Pons (tissue), 1 donor: ENCODE measurements at places on chromosomes 7 and 10.

DNA sequence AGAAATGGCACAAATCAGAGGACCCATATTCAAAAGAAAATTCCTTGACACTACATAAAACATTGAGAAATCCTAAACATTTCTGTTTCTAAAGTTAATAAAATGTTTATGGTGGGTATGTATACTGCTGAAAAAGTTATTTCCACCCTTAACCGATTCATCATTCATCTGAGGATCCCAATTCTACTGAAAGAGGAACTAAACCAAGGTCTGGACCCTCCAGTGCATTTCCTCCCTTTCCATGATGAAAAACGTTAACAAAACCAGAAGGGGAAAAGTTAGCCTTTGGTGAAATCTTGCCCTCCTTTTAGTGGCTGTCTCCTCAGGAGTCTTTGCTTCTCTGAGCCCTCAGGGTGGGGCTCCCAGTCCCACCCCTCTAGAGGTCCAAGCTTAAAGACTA lies 144.5 kb upstream of the ASAH2 start:
- no peak for DNase-seq

DNA sequence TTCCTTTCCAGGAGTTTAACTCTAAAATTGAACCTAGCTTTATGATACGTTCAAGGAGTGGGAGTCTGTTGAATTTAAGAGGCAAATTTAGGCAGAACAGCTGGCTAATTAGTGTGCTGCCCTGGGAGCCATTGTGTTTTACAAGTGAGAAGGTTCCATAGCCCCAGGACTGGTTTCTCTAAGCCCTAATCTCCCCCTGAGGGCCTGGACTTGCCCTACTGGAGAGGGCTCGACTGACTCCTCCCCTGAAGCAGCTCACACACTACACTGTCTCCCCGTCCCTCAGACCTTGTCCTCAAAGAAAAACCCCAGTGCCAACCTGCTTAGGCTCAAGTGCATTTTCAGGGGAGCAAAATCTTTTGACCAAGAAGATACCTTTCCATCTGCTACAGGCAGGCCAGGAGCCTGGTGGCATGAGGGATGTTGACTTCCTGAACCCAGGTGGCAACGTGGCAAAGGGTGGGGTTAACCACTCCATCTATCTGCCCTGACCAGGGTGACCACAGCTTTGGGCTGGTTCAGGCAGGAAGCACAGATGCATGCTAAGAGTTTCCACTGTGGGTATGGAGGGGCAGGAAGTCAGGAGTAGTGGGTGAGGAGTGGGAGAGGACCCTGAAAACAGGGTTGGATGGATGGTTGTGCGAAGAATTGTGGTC lies 68.9 kb upstream of the CARD11 start:
- no peak for DNase-seq

DNA sequence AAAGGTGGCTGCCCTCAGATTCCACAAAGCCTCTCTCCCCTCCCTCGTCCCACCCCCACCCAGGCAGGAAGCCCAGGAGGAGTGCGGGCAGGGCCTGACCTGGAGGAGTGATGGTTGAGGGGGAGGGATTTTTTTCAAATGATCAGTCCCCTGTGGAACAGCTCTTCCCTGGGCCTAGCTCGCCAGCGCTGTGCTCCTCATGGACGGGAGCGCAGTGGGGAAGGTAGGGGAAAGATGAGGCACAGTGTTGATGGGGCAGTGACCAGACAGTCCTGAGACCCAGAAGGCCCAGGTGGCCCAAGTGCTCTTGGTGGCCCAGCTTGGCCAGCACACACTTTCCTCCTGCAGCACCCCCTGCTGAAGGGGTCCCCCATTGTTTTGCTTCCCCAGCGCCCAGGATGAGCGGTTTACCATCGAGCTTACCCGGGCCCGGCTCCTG lies 8.5 kb downstream of the SAP25 start:
- DNase-seq: no peak

DNA sequence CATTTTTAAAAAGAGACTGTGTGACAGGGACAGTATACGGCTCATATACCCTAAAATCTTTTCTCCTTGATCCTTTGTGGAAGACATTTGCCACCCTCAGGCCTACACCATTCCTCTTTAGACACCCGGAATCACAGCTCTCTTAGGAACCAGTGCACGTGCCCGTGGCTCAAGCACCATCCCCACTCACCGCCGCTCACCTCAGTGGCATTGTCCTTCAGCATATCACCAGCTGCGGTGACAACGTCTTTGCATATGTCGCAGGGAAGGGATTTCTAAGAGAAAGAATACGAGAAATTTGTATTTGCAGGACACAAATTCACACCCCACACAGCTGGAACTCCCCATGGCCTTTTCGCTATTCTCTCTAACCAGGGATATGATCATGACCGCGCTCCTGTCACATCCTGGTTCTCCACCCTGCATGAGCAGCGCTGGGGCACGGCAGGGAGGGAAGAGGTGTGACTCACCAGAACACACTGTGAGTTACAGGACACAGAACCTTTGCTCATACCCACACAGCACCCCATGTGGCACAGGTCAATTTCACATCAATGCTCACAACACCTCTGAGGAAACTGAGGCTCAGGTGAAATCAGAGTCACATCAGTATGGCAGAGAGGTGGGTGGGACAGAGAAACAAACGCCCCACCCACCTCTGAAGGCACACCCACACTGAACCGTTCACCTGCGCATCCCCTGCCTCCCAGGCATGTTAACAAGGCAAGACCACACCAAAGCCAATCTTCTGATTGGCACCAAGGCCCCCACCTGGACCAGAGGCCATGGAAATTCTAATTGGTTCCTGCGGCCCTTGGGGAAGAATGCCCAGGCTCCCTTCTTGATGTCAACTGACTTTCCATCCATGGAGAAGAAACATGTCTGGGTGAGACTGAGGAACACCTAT lies 19.2 kb downstream of the PSAP start:
- no peak for DNase-seq

DNA sequence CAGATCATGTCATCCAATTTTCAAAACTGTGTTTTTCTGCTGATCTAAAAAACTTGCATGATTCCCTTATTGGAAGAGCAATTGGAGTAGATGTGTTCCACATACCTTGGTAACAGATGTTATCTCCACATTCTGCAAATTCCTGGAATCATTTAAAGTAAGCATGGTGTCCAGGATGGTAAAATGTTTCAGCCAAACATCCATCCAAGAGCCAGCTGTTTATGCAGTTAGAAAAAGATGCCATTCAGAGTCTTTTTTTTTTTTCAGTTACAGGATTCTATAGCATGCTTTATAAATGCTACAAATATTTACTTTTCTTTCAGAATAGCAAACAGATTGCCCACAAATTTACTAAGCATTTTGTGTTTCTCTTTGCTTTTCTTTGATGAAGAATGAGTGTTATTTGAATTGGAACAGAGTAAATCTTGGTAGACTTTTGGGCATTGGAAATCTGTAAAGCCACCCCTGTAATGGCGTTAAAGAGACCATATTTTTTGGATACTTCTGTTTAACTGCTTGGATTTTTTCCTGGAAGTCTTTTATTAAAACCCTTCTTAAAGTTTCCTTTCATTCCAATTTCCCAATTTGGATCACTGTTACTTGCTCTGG lies 149.8 kb downstream of the GNAT3 start:
- peak; percentile 5 for DNase-seq

GRCh38 chr10:29204070-29204800 lies 84.6 kb upstream of the LYZL1 start:
- no peak for DNase-seq

DNA sequence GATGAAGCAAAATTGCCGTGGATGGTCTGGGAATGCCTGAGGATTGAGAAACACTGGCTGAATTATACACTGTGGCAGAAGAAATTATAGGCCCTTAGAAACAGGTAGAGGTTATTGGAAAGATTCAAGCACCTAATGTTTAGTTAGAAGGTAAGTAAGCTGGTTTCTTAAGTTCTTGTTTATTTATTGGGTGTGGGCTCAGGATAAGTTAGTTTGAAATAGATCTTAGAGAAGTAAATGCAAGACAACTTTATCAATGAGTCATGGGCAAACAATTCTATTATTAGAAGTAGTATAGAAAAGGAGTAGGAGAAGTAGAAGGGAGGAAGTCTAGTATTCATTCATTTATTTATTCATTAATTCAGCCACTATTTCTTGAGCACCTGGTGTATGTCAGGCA lies 96.5 kb downstream of the KAT6B start:
- no peak for DNase-seq

DNA sequence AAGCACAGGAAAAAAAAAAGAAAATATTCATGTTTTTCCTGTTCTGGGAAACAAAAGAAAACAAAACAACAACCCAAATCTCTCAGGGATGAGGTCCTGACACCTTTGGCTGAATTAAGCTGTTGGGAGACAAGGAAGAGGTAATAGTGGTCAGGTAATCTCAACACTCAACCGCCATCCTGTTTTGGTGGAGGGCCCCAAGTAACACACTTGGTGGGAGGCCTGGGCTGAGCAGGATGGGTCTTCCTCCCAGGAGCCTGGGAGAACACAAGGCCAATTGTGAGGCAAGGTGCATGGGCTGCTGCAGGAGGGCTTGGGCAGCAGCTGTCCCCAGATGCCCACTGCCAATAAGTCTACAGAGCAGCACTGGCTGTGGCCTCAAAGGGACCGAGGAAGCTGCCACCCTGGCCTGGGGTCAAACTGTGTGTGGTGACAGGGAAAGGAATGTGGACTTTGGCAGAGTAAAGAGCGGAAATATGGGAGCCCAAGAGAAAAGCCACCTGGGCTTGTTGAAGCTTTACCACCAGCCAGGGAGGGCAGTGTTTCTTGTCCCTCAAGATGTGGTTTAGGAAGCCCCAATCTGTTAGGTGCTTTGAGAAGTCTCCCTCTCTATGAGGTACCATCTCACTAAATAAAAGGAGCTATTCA lies 93.5 kb upstream of the SLC25A13 start:
- DNase-seq: no peak

GRCh38 chr10:80493522-80494051 lies 39.5 kb downstream of the TSPAN14 start:
- DNase-seq: no peak

GRCh38 chr10:117374506-117375359 lies 507 bp downstream of the PDZD8 start:
- peak; percentile 26 for DNase-seq

DNA sequence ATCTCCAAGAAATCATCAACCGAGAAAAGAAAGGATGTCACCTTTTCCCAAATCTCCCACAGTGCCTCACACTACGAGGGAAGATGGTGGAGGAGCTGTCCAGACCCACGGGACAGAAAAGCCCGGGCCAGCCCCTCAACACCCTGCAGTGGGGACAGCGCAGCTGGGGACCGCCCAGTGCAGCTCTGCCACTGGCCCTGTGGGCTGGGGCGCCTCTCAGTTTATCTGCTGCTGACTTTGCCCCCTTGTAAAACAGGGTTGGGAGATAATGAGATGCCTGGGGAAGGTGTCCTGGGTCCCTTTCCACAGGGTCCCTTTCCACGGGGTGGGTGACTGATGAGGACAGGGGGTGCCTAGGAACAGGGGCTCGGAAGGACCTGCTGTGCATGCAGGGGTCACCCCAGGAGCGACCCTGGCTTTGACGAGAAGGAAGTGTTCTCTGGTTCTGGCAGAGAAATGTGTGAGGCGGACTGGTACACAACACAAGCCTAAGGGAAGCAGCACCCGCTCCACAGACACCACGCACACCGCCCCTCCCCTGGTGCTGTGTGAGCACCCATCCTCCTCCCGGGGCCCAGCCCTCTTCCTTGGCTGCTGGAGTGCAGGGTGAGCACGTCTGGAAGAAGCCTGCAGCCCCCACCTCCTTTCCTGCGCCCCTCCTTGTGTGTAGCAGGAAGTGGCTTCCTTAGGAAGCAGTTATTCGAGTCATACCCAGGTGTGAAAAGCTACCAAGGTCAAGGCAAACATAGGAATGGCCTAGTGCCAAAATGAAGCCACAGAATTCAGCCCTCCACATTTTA lies 339.9 kb downstream of the DNAJB6 start:
- DNase-seq: no peak

GRCh38 chr7:92778972-92779371 lies 57.4 kb downstream of the CDK6 start:
- DNase-seq: no peak

- no peak for DNase-seq
Measured at GRCh38 chr7:123782071-123782798, 33.4 kb upstream of the WASL start.

DNA sequence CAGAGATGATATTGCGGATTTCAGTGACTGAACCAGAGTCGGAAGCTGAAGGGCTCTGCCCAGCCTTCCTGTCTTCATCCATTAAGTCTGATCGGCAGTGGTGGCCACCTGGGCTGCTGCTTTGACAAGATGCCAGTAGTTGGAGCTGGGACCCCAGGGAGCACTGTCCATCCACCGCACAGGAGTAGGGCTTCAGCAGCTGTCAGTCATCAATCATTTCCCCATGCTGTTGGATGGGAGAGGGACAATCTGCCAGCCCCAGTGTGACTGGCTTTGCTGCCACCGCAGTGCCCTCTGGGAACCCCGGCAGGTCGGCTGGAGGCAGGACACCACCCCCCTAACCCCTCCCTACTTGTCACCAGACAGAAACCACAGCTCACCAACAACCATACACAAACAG lies 23.0 kb upstream of the GPR146 start:
- DNase-seq: no peak

DNA sequence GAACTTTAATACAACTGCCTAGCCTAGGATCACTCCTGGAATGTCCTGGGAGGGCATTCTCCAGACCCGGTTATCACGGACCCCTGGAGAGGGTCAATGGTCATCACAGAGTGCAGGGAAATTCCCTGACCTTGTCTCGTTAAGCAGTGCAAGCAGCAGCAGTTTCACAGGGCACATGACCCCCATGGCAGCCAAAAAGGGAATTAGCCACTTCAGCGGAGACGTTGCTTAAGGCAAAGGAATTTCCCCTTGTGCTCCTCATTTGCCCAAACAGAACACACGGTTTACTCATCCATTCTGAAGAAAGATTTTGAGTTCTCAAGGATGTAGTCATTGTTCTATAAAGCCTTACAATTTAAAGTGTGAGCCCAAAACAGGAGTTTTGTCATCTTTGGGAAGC lies 260.3 kb downstream of the SNX13 start:
- peak; percentile 66 for DNase-seq

GRCh38 chr10:124691002-124691401 lies 53.2 kb downstream of the FAM53B start:
- no peak for DNase-seq

- peak; percentile 80 for DNase-seq
Measured at GRCh38 chr10:32190890-32191491, 134.8 kb upstream of the KIF5B start.

- no peak for DNase-seq
Measured at GRCh38 chr7:79489371-79489770, 35.9 kb upstream of the MAGI2 start.

DNA sequence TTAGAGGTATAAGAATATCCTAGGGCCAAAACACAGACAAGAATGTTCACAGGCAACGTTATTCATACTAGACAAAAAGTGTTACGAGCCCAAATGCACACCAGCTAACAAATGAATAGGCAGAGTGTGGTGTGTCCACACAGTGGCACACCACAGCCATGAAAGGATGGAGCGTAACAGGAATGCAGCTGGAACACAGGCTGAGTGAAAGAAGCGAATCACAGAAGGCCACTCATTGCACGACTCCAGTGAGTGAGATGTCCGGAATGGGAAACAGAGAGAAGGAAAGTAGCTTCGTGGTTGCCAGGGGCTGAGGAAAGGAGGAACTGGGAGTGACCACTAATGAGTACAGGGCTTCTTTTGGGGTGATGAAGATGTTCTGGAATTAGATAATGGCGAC lies 198.8 kb downstream of the TNS3 start:
- DNase-seq: peak; percentile 22
